ENCODE measurements at places on chromosomes 2 and 18. TPM values are rescaled to one million over a fixed set of nuclear protein-coding genes. Genes with fewer than 3 reads are reported as not detected.

The VSNL1 gene
- not detected for total RNA-seq

The KRTCAP3 gene
- total RNA-seq: 0.38 TPM

The SLC9A2 gene
- not detected for total RNA-seq

The PRKAG3 gene
- not detected for total RNA-seq

The SLC14A1 gene
- not detected for total RNA-seq

The LDLRAD4 gene
- 6.7 TPM for total RNA-seq

The NT5DC4 gene
- not detected for total RNA-seq

The TRIB2 gene
- total RNA-seq: 60.7 TPM

The COL4A4 gene
- total RNA-seq: not detected

The UBXN4 gene
- total RNA-seq: 58.3 TPM

The ANKRD39 gene
- total RNA-seq: 6.8 TPM

The HES6 gene
- 2.0 TPM for total RNA-seq
